Brain (organoid and tissue), 16 donors: ENCODE measurements at places on chromosomes 16 and 17.

- no peak for DNase-seq
Observed at GRCh38 chr16:11076259-11077018, 132.1 kb downstream of the CLEC16A start.

GRCh38 chr17:80986046-80986445 is 5.6 kb upstream of the CHMP6 start:
- no peak for DNase-seq

GRCh38 chr16:47958726-47959125 is 197.1 kb downstream of the ABCC12 start:
- no peak for DNase-seq

DNA sequence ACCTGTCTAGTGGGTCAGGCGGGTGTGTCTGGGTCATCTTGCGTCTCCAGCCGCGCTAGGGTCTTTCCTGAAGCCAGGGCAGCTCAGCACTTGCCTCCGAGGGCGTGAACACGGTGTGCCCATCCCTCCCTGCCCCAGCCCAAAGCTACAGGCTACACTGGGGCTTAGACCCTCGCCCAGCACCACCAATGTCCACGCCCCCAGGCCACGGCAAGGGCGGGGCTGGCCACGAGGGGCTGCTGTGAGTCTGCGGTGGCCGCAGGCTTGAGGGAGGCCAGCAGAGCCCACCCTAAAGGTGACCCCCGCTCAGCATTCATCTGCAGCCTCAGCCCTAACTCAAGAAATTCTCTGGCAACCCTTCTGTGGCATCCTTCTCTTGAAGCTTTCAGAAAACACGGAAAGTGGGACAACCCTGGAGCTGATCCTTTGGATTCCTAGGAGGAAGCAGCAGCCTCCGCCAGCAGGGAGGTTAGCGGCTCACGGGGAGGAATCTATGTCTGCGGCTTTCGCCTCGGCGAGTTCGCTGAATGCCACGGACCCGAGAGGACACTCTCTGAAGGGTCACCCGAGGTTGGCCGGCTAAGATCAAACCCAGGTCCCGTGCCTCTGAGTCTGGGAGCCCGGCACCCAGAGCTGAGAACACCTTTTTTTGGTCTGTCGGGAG is 41.7 kb downstream of the TIMM22 start:
- peak; percentile 43 for DNase-seq

- no peak for DNase-seq
Observed at GRCh38 chr17:72498364-72499210, 377.8 kb downstream of the SOX9 start.

DNA sequence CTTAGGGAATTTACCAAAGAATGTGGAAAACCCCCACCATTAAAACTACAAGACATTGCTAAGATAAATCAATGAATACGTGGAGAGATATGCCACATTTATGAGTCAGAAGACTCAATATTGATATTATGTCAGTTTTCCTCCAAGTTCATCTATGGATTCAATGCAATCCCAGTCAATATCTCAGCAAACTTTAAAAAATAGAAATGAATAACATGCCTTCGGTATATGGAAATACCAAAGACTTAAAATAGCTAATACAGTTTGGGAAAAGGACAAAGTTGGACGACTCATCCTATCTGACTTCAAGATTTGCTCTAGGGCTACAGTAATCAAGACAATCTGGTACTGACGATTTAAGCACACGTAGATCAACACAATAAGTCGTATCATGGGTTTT is 31.2 kb downstream of the PIK3R5 start:
- no peak for DNase-seq

DNA sequence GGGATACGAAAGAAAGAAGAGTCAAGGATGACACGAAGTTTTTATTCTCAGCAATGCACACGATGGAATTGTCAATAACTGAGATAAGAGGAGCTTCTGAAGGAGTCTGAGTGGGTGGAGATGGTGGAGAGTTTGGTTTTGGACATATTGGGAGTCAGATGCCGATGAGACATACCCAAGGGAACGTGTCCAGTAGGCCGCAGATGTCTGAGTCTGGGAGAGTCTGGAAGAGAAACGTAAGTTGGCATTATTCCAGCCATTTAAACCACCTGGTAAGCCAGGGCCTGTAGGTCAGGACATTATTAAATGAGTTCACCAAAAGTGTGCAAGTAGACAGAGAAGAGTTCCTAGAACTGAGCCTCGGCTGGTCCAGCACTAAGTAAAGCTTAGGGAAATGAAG is 478.3 kb upstream of the CDH5 start:
- no peak for DNase-seq

DNA sequence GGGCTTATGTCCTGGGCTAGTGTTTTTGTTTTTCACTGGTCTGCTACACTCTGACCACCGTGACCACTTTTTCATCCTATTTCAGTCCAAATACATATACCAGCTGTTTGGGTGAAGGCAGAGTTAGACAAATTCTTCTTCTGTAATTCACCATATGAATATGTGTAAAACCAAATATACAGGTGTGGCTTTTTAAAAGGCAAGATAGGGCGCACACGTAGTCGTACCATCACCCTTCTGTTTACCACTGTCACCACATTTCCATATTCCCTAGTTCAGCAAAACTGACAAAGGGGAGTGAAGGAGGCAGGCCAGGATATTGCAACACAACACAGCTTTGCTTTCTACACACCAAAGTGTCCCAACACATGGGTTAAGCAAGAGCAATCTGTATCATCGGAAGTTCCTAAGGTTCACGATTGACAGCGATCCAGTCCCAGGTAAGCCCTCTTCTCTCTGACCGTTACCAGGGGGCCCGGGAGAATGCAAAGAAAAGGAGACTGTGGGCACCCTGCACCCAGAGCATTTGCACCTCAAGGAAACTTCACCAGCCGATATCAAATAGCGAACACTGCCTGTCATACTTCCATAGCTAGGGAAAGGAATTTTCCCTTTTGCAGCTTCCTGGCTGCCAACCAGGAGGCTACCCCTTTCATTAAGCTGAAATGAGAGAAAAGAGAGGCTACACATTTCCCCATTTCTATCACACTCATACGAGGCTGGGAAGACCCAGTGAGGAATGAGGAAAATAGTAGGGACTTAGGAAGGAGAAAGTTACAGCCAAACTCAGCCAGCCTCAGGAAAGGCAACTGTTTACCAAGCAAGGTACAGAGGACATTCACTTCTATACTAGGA is 23.1 kb downstream of the CREBBP start:
- DNase-seq, result no peak
